ENCODE measurements at places on chromosomes 11 and 22. TPM values are rescaled to one million over a fixed set of nuclear protein-coding genes. Genes with fewer than 3 reads are reported as not detected.

DNA sequence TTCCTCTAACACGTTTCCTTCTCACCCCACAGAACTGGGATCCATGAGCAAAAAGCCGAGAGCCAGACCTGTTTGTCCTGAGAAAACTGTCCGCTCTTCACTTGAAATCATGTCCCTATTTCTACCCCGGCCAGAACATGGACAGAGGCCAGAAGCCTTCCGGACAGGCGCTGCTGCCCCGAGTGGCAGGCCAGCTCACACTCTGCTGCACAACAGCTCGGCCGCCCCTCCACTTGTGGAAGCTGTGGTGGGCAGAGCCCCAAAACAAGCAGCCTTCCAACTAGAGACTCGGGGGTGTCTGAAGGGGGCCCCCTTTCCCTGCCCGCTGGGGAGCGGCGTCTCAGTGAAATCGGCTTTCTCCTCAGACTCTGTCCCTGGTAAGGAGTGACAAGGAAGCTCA lies 24.0 kb downstream of the CD5 start:
- peak; percentile 40 for DNase-seq

The PANX3 gene
- total RNA-seq: not detected

The RBMXL2 gene
- not detected for total RNA-seq

The ELMOD1 gene
- total RNA-seq: 0.98 TPM

The POU2AF3 gene
- total RNA-seq: 2.7 TPM

The VPREB1 gene
- not detected for total RNA-seq

The HPS4 gene
- total RNA-seq: 41.1 TPM

All from WTC11 (cell line).